ENCODE measurements at places on chromosomes 3 and 15.
A peak's percentile ranks its signal among the peaks of the same experiment; 100 is the strongest.

DNA sequence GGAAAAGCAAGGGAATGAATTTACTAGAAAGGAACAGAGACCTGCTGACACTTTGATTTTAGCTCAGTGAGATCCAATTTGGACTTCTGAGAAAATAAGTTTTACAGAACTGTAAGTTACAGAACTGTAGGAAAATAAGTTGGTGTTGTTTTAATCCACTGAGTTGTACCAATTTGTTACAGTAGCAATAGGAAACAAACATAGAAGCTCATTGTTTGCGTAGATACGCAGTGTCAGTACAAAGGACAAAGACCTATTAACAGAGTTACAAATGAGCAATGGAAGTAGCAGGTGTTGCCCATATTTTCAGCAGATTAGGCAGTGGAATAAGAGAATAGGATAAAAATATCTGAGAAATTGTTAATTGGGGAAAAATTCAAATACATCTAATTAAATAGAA is 385.8 kb upstream of the CNTN6 start:
- peaks cover 14% of the 10 kb centered on the region for H3K4me1 ChIP-seq
- DNase-seq = no peak
- H3K27me3 ChIP-seq = peaks cover 3% of the 10 kb centered on the region

DNA sequence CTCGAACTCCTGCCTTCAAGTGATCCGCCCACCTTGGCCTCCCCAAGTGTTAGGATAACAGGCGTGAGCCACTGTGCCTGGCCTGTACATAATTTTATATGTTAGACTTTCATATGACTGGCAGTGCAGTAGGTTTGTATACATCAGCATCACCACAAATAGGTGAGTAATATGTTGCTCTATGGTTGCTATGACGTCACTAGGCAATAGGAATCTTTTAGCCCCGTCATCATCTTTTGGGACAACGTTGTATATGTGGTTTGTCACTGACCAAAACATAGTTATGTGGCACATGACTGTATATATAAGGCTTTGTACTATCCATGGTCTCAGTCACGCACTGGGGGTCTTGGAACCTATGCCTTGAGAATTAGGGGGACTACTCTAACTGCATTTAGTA is 17.0 kb upstream of the DNAJC19 start:
- H3K27me3 ChIP-seq = no peaks in the 10 kb centered on the region
- no peaks in the 10 kb centered on the region for H3K4me1 ChIP-seq
- no peak overlapping the region for H3K4me3 ChIP-seq
- DNase-seq = no peak

DNA sequence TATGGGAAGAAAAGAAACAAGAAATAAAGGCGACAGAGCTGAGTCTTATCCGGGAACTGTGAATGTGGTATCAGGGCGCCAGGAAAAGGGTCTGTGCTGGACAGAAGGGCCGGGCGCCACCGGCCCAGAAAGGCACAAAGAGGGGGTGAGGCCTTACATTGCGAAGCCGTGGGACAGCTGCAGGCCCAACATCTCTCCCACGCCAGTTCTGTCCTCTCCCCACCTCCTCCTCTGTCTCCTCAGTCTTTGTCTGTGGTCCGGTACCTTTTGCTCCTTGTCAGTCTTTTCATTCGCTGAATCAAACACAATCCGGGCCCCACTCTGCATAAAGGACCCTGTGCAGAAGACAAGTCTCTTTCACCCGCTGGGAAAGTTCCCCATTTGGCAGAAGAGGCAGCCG is 81.8 kb downstream of the LRIG1 start:
- H3K27ac ChIP-seq = peak overlapping the region; percentile 25
- H3K4me3 ChIP-seq = no peak overlapping the region
- H3K27me3 ChIP-seq = peaks cover 7% of the 10 kb centered on the region
- peaks cover 51% of the 10 kb centered on the region for H3K4me1 ChIP-seq

DNA sequence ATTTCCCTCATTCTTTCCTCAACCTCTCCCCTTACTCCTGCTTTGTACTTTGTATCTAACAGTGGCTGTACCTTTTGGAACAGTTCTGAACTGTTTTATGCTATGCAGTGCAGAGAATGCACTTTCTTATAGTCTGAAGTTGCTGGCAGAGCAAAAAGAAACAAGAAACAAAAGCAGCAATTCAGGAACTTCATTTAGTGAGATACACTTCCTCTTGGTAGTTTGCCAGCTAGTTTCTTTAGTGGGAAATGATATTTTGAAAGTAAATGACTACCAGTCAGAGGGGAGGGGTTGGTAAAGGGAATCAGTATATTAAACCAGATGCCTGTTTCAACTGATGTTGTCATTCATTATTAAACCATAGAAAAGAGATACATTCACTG is 55.0 kb upstream of the CHD2 start:
- no peak overlapping the region for H3K4me3 ChIP-seq
- peak overlapping the region; percentile 79 for H3K27ac ChIP-seq
- peaks cover 39% of the 10 kb centered on the region for H3K4me1 ChIP-seq
- no peaks in the 10 kb centered on the region for H3K36me3 ChIP-seq
- H3K27me3 ChIP-seq = no peaks in the 10 kb centered on the region

DNA sequence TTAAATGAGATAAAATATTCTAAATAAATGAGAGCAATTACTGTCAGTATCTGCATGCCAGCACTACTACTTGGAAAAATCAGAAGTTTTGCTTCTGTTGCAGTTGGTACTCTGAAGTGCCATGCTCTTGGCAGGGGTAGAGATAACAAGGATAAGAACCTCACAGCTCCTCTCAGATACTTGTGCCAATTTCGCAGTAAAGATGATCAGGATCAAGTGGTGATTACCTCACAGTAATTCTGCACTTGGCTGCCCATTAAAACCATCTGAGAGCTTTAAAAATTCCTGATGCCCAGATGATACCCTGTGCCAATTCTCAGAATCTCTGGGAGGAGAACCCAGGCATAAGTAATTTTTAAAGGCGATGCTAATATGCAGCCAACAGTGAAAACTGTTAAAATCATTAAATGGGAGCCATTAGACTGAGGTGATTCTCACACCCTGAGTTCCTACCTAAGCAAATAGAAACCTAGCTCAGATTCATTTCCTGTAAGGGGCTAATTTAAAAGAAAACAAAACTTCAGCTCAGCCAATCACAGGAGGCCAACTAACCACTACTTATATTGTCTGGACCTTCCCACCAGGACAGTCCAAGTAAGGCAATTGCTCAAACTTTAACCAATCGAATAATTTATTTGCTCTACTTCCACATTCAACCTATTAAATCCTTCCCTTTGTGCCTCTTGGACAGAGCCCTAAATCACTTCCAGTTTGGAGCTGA is 171.2 kb downstream of the KCNMB2 start:
- no peak for DNase-seq
- H3K27me3 ChIP-seq = no peaks in the 10 kb centered on the region
- H3K4me3 ChIP-seq = no peak overlapping the region
- H3K4me1 ChIP-seq = peaks cover 44% of the 10 kb centered on the region
- no peaks in the 10 kb centered on the region for H3K36me3 ChIP-seq

DNA sequence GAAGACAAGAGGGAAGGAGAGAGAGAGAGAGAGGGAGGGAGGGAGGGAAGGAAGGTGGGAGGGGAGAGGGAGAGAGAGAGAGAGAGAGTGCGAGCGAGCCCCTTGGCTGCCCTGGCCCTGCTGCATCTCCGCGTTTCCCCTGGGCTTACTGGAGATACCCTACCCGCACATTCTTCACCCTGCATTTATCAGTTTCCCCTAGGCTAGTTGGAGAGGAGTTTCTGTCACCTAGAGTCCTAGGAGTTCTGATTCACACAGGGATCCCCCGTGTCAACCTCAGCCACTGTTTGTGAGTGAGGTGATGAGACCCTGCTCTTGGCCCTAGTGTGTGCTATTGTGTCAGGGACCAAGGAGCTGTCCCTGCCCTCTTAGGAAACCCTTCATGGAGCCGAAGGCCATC is 18.7 kb downstream of the BHLHE40 start:
- H3K36me3 ChIP-seq = no peaks in the 10 kb centered on the region
- no peak overlapping the region for H3K4me3 ChIP-seq
- no peak overlapping the region for H3K27ac ChIP-seq
- peaks cover 65% of the 10 kb centered on the region for H3K4me1 ChIP-seq

- peaks cover 13% of the 10 kb centered on the region for H3K4me1 ChIP-seq
- H3K27me3 ChIP-seq = peaks cover 9% of the 10 kb centered on the region
These were observed 27.5 kb downstream of the AQP9 start for GRCh38 chr15:58165661-58166060.

DNA sequence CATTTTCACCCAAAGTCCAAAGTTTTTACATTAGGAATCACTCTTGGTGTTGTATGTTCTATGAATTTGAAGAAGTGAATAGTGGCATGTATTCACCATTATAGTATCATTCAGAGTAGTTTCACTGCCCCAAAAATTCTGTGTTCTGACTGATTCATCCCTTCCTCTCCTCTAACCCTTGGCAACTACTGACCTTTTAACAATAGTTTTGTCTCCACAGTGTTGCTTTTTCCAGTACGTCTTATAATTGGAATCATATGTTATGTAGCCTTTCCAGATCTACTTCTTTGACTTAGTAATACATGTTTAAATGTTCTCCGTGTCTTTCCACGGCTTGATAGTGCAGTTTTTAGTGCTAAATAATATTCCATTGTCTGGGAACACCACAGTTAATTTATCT is 379.0 kb upstream of the SGO1 start:
- no peak for DNase-seq
- H3K4me1 ChIP-seq = peaks cover 6% of the 10 kb centered on the region
- no peaks in the 10 kb centered on the region for H3K36me3 ChIP-seq
- H3K27ac ChIP-seq = no peak overlapping the region
- H3K27me3 ChIP-seq = no peaks in the 10 kb centered on the region

- no peaks in the 10 kb centered on the region for H3K36me3 ChIP-seq
- DNase-seq = no peak
- peaks cover 63% of the 10 kb centered on the region for H3K4me1 ChIP-seq
- peaks cover 3% of the 10 kb centered on the region for H3K27me3 ChIP-seq
- H3K4me3 ChIP-seq = no peak overlapping the region
- no peak overlapping the region for H3K27ac ChIP-seq
These were observed 66.6 kb downstream of the P3H2 start for GRCh38 chr3:190053919-190054672.

- DNase-seq = no peak
- H3K4me3 ChIP-seq = no peak overlapping the region
- peaks cover 6% of the 10 kb centered on the region for H3K4me1 ChIP-seq
- peaks cover 5% of the 10 kb centered on the region for H3K36me3 ChIP-seq
- H3K27ac ChIP-seq = no peak overlapping the region
- H3K27me3 ChIP-seq = no peaks in the 10 kb centered on the region
These were observed 6.1 kb upstream of the CHST14 start for GRCh38 chr15:40464595-40465185.

GRCh38 chr15:40754574-40754882 is 526 bp downstream of the RMDN3 start:
- no peaks in the 10 kb centered on the region for H3K27me3 ChIP-seq
- peaks cover 43% of the 10 kb centered on the region for H3K4me1 ChIP-seq
- peak overlapping the region; percentile 97 for H3K4me3 ChIP-seq

GRCh38 chr15:94238539-94239118 is 7.3 kb downstream of the MCTP2 start:
- peaks cover 8% of the 10 kb centered on the region for H3K27me3 ChIP-seq
- no peaks in the 10 kb centered on the region for H3K4me1 ChIP-seq
- no peak for DNase-seq
- no peaks in the 10 kb centered on the region for H3K36me3 ChIP-seq
- H3K27ac ChIP-seq = no peak overlapping the region
- no peak overlapping the region for H3K4me3 ChIP-seq

GRCh38 chr15:82943176-82943575 is 9.3 kb downstream of the HOMER2 start:
- H3K27ac ChIP-seq = no peak overlapping the region
- no peak for DNase-seq
- peaks cover 16% of the 10 kb centered on the region for H3K36me3 ChIP-seq

DNA sequence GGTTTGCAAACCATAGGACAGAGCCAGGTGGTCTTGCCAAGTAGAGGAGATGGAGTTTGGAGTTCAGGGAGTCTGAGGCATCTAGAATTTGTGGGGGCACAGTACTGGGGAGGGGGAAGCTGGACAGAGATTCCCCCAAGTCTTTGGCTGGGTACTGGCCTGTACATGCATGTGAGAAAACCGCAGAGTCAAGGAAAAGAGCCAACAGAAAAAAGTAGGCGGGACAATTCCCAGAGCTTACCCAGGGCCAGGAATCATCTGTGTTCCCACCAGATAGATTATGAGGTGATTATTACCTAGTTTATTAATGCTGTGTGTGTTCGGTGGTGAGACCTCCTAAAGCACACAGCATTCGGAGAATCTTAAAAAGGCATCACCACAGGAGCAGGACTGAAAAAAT is 11.3 kb downstream of the LYSMD4 start:
- H3K27me3 ChIP-seq = peaks cover 2% of the 10 kb centered on the region
- DNase-seq = no peak
- H3K4me1 ChIP-seq = peaks cover 8% of the 10 kb centered on the region
- peak overlapping the region; percentile 53 for H3K27ac ChIP-seq
- H3K36me3 ChIP-seq = peaks cover 78% of the 10 kb centered on the region

DNA sequence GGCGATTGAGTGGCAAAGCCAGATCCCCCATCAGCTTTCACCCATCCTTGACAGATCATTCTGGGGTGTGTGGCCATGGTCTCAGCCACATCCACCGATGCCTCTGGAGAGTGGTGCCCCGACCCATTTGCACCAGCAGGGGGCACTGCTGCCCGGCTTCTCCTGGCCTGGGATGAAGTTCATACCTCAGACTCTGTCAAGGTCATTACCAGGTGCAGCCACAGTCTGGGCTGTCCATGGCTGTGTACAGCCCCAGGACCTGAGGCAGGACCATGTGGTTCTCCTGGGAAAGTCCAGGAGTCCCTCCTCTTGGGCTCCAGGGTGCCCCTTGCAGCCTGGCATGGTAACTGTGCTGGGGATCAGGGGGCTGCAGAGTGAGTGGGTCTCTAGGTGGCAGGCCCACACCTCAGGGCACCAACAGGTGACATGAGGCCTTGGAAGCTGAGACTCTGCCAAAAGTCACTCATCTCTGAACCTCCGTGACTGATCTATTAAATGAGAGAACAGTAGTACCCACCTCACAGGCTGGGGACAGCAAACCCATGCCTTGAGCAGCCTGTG is 67.2 kb downstream of the CACNA2D2 start:
- H3K27me3 ChIP-seq = peaks cover 54% of the 10 kb centered on the region
- H3K4me1 ChIP-seq = peaks cover 5% of the 10 kb centered on the region
- H3K27ac ChIP-seq = no peak overlapping the region
- no peak overlapping the region for H3K4me3 ChIP-seq
- H3K36me3 ChIP-seq = no peaks in the 10 kb centered on the region
- peak; percentile 88 for DNase-seq

Measured in nephron progenitor cell (in vitro differentiated cells).